ENCODE measurements at places on chromosomes 1 and 21. TPM values are rescaled to one million over a fixed set of nuclear protein-coding genes. Genes with fewer than 3 reads are reported as not detected.

CGN gene
- total RNA-seq, result 0.70 TPM

LRRN2 gene
- total RNA-seq, result not detected

GPR3 gene
- total RNA-seq, result 0.44 TPM

ETNK2 gene
- not detected for total RNA-seq

PDC gene
- not detected for total RNA-seq

CYYR1 gene
- not detected for total RNA-seq

KLHL17 gene
- 32.4 TPM for total RNA-seq

EPHA2 gene
- total RNA-seq, result not detected

CASQ1 gene
- not detected for total RNA-seq

GNAT2 gene
- total RNA-seq, result not detected

AMY2A gene
- total RNA-seq, result not detected

FNDC5 gene
- total RNA-seq, result not detected

B4GALT2 gene
- total RNA-seq, result 20.1 TPM

TNFRSF14 gene
- 106 TPM for total RNA-seq

ATP1B1 gene
- total RNA-seq, result 4.0 TPM

ZSCAN20 gene
- 3.3 TPM for total RNA-seq

DMBX1 gene
- total RNA-seq, result not detected

ZNF124 gene
- total RNA-seq, result 18.6 TPM

RSPH1 gene
- not detected for total RNA-seq

LRRC53 gene
- not detected for total RNA-seq
